ENCODE measurements at places on chromosomes 3 and 15.

- DNase-seq, result peak; percentile 3
These were observed 120.9 kb downstream of the ERC2 start for GRCh38 chr3:56347219-56347871.

DNA sequence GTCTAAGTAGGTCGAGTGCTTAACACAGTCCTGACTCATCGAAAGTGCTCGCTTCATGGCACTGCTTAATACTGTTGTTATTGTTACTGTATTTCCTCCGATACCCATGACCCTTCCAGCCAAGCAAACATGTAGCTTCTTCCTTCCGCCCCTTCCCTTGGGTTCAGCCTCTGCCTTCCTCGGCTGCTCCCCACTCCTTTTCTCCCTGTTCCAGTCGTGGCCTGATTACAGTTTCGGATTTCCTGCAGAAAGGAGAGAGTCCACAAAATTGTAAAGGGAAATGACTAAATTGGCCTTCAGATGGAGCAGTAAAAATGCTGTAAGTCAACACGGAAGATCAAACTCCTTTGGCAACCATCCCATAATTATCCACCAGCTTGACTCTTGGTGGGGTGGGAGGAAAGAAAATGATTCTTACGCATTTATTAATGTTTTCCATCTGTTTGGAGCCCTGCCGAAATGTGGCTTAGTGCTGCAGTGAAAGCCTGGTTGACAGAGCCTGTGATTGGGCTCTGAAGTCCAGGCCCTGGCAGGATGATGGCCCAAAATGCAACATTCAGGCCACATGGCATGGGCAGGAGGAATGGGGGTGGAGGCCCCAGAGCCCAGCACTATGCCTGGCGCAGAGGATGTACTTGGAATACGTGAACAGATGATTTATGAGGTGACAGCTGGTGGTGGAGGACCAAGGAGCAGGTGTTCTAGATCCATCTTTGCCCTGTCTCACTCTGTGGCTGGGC lies 37.6 kb downstream of the FAM3D start:
- peak; percentile 98 for DNase-seq

DNA sequence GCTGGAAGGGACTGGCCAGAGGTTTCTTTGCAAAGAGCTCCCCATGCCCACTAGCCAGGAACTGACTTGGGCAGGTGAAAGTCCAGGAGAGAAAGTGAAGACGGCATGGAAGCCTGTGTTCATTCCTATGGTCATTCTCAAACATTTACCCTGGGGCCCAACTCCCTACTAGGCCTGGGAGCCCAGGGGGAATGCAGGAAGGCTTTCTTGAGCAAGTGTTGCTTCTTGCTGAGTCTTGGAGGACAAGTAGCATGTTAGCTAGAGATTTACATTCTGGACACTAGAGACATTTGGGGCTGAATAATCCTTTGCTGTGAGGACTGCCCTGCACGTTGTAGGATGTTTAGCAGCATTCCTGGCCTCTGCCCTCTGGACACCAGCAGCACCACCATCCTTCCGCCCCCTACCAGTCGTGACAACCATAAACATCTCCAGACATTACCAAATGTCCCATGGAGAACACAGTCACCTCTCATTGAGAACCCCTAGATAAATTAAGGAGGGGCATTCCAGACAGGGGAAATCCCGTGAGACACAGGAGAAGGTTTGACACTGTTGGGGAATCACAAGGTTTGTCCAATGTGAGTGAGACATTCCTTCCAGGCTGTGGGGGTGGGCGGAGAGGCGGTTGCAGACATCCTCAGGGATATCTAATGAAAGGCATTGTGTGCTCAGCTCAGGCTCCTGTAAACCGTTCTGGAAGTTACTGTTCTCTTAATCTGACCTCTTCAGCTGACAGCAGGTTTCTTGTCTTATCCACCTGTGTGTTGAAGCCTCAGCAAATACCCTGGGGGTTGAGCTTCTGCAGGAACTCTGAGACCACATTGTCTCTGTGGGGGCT lies 236.2 kb downstream of the TLE3 start:
- peak; percentile 26 for DNase-seq

- DNase-seq, result no peak
These were observed 44.2 kb upstream of the CSPG5 start for GRCh38 chr3:47622671-47623461.

DNA sequence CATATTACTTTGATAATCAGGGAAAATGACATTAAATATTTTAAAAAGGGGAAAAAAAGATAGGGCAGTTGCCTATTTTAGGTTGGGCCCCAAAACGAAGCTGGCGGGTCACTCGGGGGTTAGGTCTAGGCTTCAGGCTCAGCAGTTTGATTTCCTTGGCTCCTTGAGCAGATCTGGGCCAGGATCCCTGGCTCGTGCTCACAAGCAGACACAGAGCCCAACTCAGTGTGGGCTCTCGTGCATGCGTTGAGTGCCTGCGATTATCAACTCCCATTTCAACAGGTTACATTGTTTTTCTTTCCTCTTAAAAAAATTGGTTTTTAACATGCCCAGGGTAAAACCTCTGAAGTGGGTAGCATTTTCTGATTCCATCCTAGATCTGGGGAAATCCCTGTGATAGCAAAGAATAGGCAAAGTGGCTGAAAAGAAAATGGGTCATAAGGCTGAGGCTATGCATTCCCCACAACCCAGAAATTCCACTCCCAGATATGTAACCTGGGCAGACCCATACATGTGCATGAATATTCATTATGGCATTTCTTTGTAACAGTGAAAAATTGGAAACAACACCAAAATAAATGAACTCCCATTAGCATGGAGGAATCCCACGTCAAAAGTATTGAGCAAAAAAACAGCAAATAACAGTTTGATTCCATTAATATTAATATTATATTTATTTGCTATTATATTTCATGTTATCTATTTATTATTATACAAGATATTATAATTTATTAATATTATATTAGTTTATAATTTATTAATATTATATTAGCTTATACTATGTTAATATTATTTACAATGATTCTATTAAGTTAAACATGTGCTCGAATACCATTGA lies 27.8 kb downstream of the FAM43A start:
- peak; percentile 15 for DNase-seq

DNA sequence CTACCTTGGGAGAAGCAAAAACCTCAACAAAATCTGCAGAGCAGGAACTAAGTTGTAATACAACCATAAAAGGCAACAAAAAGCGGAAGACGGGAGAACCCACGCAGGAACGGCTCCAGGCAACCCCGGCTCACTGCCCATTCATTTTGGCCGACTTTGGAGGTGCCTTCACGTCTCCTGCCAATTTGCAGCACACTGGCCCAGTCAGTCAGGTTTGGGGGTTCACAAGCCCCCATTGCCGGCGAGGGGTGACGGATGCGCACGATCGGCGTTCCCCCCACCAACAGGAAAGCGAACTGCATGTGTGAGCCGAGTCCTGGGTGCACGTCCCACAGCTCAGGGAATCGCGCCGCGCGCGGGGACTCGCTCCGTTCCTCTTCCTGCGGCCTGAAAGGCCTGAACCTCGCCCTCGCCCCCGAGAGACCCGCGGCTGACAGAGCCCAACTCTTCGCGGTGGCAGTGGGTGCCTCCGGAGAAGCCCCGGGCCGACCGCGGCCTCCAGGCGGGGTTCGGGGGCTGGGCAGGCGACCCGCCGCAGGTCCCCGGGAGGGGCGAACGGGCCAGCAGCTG lies 463 bp downstream of the TERC start:
- peak; percentile 64 for DNase-seq

GRCh38 chr15:66858423-66859207 lies 156.6 kb downstream of the SMAD6 start:
- DNase-seq, result peak; percentile 65

DNA sequence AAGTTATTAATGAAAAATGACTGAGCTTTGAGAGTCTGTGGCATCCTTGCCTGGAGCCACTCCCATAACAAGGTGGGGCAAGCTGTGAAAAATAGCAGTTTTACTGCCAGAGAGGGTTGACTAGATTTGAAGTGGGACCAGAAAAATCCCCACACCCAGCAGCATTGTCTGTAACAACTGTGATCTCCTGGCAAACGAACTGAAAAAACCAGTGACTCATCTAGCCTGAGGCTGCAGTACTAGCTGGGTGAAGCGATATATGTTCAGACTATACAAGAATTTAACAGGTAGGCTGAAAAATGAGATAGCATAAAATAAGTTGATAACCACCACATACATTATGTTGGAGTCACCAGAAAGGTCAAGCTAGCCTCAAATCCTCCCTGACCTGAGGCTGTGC lies 64.0 kb downstream of the DPH6 start:
- DNase-seq, result peak; percentile 81

GRCh38 chr15:60936186-60936585 lies 292.9 kb downstream of the RORA start:
- DNase-seq, result no peak

GRCh38 chr3:29281344-29282241 lies 722 bp downstream of the RBMS3 start:
- DNase-seq, result peak; percentile 66

GRCh38 chr3:175258763-175259162 lies 399.6 kb downstream of the NAALADL2 start:
- DNase-seq, result peak; percentile 43

GRCh38 chr3:129065720-129066073 lies 5.1 kb downstream of the GP9 start:
- no peak for DNase-seq

- no peak for DNase-seq
These were observed 115.7 kb upstream of the LINGO1 start for GRCh38 chr15:77748078-77749064.

GRCh38 chr15:71506946-71507345 lies 303.4 kb upstream of the NR2E3 start:
- DNase-seq, result no peak

DNA sequence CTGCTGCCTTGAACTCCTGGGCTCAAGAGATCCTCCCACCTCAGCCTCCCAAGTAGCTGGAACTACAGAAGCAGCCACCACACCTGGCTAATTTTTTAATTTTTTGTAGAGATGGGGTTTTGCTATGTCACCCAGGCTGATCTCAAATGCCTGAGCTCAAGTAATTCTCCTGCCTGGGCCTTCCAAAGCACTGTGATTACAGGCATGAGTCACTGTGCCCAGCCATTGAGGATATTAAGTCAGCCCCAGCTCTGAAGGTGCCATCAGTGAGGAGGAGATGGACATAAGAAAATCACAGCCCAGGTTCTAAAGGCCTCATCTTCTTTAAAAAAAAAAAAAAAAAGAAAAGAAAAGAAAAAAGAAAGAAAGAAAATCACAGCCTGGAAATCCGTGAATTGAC lies 26.6 kb upstream of the PSTPIP1 start:
- peak; percentile 21 for DNase-seq

- DNase-seq, result no peak
These were observed 108.8 kb downstream of the PLOD2 start for GRCh38 chr3:146052056-146052790.
